ENCODE measurements at places on chromosomes 2 and 18.

DNA sequence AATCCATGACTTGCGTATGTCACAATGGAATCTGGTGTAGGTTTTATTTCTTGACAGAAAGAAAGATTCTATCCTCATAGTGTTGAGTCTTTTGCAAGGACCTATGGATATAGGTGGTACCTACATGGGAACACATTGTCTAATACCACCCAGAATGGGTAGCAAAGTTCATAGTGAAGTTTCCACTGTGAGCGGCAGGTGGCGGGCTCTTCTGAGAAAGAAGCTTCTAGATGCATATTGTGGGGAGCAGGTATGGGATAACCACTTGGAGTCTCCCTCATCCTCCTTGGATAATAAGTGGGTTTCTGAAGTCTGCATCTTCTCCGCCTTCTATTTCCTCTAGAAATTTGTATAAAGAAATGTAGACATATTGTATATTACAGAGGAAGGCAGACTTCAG is 44.9 kb downstream of the LINC00305 start:
- DNase-seq, result no peak

DNA sequence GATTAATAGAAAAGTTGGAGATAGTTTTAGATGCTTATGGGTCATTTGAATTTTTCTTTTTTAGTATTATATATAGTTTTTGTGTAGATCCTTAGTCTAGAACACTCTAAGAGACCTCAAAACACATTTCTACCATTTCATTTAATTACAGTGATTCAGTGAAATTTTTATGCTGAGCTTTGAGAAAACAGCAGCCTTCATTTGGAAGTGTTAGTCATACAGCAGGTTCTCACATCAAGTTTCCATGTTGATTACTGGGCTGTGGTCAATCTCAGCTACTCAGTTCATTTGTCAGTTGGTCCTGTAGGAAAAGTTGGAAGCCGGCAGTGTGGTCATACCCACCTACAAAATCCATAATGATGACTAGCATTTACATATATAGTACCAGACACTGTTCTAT is 37.9 kb downstream of the MAP3K19 start:
- no peak for DNase-seq

DNA sequence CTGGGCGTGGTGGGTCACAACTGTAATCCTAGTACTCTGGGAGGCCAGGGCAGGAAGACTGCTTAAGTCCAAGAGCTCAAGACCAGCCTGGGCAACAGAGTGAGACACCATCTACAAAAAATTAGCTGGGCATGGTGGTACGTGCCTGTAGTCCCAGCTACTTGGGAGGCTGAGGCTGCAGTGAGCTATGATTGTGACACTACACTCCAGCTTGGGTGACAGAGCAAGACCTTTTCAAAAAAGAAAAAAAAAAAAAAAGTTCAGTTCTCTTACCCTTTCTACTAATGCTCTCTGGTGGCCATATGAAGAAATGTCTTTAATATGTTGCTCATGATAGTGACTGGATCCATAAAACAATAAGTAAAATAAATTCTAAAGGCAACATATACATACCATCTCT is 14.9 kb downstream of the TYW5 start:
- no peak for DNase-seq

DNA sequence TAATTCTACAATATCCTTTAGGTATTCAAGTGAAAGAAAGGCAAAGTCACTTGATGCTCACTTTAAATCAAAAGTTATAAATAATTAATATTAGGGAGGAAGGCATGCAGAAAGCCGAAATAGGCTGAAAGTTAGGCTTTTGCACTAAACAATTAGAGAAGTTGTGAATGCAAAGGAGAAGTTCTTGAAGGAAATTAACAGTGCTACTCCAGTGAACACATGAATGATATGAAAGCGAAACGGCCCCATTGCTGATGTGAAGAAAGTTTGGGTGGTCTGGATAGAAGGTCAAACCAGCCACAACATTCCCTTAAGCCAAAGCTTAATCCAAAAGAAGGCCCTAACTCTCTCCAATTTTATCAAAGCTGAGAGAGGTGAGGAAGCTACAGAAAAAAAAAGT is 103.1 kb upstream of the CXCR4 start:
- DNase-seq, result no peak

- DNase-seq, result no peak
These were observed 21.9 kb downstream of the MC2R start for GRCh38 chr18:13893418-13893760.

DNA sequence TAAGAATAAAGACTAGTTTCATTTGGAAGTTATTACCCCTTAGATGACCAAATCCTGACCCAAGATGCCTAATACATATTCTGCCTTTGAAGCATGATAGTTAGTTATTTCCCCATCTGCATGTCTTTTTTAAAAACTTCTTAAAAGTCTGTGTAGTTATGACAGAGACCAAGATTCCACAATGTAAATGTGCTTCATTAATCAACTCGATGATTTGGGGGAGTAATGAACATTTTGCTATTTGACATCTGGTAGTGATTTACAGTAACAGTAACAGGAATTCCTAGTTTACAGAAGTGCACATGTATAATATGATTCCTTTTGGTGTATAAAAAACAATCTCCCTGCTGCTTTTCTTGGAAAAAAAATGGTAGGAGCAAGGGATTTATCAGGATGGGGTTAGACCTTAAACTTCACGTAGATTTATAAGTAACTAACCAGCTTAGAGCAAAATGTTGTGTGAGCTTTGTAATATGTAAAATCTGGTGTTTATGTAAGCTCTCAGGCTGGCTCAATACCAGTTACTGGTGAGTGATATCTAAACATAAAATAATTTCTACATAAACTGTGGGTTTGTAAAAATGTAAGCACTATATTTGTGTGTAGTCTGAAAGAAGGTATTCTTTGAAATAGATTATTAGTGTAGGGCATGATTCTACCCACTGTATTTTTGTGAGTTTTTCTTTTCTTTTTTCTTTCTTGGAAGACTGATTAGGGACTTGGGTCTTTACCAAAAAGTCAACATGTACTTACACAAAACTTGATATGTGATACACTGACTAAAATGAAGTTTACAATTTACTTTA is 641.6 kb downstream of the EPHA4 start:
- DNase-seq, result no peak

- DNase-seq, result no peak
These were observed 463.1 kb upstream of the HS6ST1 start for GRCh38 chr2:128781585-128782385.

DNA sequence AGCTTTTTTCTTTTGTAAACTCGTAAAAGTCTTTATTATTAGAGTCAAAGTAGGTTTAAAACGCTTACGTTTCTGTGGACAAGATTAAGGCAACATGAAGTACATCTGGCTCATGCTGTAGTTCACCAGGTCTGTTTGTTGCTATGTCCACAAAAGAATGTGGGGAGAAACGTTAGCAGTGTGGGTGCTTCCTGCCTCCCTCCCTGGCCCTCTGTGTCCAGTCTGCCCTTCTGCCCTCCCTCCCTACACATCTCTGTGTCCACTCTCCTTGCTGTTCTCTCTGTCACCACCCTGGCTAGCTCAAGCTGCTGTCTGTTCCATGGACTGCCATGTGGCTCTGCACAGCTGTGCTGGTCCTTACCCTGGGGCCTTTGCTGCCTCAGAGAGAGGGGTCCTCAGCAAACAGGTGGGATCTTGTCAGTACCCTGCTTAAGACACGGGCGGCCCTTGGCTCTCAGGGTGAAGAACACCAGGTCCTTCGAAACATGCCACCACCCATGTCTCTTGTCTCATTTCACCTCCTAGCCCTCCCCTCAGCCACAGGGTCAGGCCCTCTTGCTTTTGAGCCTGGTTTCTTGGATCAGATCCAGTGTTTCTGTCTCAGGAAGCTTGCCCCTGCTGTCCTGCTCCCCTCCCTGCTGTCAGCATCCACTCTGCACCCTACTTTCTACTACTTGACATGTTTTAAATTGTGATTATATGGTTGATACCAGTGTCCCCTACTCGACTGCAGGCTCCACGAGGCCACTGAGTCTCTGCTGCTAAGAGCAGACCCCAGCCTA is 79.2 kb downstream of the LIMS1 start:
- no peak for DNase-seq

GRCh38 chr2:184129073-184129472 is 469.3 kb upstream of the ZNF804A start:
- DNase-seq, result no peak

DNA sequence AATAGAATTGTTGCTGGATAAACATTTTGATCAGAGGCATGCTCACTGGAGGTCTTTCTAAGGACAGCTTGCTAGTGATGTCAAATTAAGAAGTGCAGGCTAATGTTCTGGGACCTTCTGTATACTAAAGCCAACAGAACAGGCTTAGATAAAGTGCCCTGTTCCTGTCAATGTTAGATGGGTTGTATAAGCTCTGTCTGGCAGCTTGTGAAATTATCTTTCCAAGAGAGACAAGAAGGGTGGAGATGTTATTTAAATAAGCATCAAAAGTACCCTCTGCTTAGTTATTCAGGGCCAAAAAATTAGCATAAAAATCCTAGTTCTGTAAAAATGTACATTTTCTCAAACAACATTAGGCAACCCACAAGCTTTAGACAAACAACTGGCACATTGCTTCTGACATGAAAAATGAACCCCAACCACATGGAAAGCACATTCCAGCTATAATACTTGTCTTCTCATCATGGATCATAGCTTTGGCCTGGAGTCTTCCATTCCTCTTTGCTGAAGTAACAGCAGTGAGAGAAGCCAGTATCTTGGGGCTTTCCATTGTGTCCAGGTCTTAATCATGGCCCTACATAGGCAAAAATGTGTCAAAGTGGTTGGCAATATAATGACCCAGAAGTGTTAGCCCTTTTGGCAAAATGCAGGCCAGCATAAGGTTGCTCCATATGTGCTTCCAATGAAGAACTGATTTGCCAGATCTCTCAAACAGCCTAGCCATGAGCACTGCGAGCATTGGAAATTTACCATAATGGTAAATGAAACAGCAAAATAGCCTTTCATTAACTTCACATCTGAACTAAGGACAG is 478.1 kb upstream of the ZNF804A start:
- DNase-seq, result no peak

- no peak for DNase-seq
These were observed 16.1 kb upstream of the ALLC start for GRCh38 chr2:3641841-3642421.

GRCh38 chr2:148528356-148529064 is 116.0 kb upstream of the EPC2 start:
- DNase-seq, result no peak

DNA sequence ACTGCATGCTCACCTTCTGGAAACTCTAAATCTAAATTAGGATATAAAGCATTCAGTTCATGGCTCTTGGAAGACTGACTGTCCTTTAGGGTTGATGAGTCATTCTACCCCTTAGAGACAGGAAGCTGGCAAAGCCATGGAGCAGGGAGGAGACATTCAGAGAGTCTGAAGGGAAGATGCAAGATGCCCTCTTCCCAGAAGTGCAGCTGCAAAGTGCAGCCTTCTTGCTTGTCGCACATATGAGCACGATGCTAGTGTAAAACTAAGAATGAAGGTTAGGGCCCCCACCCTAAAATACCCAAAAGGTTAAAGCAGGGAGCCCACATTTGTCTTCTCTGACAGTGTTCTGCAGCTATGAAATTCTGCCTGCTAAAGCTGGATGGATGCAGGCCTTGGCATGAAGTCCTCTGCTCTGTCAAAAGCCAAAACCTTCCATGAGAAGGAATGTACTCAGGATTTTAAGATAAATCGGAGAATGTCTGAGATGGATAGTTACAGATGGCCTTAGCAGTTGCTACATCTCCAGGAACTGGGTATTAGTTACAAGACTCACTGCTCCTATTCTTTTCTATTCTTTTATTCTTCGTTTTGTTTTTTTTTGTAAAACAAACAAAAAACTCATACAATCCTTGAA is 89.7 kb downstream of the POLE4 start:
- no peak for DNase-seq

- DNase-seq, result no peak
These were observed 40.4 kb downstream of the CYRIA start for GRCh38 chr2:16625201-16625729.

DNA sequence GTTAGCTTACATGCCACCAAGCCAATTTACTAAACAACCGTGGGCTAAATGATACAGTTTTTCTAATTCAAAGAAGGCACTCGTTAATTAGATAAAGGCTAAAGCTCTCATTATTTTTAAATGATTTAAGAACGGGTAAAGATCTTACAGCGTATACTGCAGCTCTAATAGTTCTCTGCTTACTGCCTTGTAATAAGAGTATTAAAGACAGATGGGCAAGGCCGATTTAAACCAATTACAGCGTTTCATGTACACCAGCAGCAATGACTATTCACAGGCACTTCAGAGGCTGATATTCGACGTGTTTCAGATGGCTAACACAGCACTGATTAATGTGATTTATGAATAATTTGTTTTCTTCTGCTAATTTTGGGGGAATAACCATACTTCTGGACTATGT is 259.3 kb downstream of the ZNF407 start:
- no peak for DNase-seq

DNA sequence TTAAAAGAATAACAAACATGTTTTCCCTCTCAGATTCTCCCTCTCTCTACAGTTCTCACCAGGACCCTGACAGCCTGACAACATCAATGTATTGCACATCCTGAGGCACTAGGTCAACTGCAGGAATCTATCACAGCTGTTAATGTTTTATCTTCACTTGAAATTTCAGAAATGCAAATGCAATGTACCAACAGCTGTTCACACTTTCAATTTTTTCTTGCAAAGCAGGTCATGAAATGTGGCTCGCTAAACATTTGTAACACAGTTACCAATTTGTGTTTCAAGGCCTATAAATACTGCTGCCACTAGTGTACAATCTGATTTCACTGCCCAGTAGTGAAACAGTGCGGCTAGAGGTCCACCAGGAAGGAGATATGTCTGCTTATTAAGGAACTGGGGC is 147.8 kb downstream of the EXOC6B start:
- no peak for DNase-seq

GRCh38 chr2:151156431-151156830 is 105.2 kb downstream of the RBM43 start:
- DNase-seq, result no peak

DNA sequence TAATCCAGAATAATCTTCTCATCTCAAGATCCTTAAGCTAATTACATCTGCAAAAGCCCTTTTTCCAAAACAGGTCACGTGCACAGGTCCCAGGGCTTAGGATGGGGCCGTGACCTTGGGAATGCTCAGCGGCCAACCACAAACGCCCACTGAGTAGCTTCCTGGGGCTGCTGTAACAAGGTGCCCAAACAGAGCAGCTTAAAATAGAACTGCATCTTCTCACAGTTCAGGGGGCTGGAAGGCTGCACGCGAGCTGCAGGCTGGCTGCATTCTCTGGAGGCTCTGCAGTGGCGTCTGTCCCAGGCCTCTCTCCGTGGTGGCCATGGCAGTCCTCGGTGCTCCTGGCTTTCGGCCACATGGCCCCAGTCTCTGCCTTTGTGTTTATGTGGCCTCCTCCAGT is 31.9 kb downstream of the ADI1 start:
- no peak for DNase-seq

GRCh38 chr2:8679827-8680731 is 1.8 kb upstream of the ID2 start:
- no peak for DNase-seq

DNA sequence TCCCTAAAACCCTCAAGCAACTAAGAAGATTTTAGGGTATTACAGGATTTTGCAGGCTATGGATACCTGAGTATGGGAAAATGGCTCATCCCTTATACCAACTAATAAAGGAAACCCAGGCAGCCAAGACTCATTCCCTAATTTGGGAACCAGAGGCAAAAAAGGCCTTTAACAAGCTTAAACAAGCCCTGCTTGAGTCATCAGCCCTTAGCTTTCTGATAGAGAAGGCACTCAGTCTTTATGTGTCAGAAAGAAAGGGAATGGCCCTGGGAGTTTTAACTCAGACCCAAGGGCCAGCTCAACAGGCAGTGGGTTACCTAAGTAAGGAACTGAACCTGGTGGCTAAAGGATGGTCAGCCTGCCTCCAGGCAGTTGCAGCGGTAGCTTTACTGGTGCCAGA is 96.9 kb upstream of the RMP24 start:
- no peak for DNase-seq

GRCh38 chr2:86439879-86440630 is 1.1 kb upstream of the KDM3A start:
- DNase-seq, result no peak
